Esophagus mucosa (tissue), 1 donor: ENCODE measurements at places on chromosomes 2 and 18. TPM values are rescaled to one million over a fixed set of nuclear protein-coding genes. Genes with fewer than 3 reads are reported as not detected.

The CPLX4 gene
- not detected for total RNA-seq

The SCYGR4 gene
- total RNA-seq, result not detected

The ADI1 gene
- 40.8 TPM for total RNA-seq

The LOXHD1 gene
- 0.12 TPM for total RNA-seq

The DUSP19 gene
- 1.2 TPM for total RNA-seq

The MC5R gene
- 0.28 TPM for total RNA-seq

The REG1A gene
- total RNA-seq, result not detected
